ENCODE measurements at places on chromosomes 16 and 17. TPM values are rescaled to one million over a fixed set of nuclear protein-coding genes. Genes with fewer than 3 reads are reported as not detected.

DNA sequence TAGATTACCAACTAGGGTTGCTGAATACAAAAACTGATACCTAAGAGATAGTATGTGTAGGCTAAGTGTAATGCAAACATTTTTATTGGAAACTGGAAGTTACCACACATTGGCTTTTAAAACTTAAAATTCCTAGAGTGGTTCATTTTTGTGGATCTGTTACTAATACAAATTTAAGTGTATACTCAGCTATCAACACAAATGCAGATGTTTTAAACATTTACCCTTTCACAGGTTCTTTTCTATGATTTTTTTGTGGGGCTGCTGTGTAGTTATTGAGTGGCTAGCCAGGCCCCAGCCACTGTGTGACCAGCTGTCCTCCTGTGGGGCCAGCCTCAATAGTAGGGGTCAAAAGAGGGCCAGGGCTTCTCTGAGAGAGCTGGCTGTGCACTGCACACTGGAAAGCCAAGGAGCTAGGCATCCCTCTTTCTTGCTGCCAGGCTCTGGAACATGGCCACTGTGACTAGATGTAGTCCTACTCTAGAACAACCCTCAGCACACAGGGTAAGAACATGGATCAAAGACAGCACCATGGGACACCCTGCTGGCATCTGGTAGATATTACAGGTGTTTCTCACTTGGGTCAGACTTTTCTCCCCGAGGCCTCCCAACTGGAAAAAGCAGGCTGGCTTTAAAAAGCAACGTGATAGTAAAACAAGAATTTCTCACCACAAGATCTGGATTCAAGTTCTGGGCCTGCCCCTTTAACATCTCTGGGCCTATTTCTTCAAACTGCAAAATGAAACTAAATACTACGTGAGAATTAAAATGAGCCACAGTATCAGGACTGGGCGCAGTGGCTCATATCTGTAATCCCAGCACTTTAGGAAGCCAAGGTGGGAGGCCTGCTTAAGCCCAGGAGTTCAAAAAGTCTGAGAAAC lies 7.3 kb upstream of the VEZF1 start:
- H3K4me3 ChIP-seq: no peak overlapping the region
- DNase-seq: no peak
- H3K27ac ChIP-seq: peak overlapping the region; percentile 42
- peaks cover 4% of the 10 kb centered on the region for H3K36me3 ChIP-seq

DNA sequence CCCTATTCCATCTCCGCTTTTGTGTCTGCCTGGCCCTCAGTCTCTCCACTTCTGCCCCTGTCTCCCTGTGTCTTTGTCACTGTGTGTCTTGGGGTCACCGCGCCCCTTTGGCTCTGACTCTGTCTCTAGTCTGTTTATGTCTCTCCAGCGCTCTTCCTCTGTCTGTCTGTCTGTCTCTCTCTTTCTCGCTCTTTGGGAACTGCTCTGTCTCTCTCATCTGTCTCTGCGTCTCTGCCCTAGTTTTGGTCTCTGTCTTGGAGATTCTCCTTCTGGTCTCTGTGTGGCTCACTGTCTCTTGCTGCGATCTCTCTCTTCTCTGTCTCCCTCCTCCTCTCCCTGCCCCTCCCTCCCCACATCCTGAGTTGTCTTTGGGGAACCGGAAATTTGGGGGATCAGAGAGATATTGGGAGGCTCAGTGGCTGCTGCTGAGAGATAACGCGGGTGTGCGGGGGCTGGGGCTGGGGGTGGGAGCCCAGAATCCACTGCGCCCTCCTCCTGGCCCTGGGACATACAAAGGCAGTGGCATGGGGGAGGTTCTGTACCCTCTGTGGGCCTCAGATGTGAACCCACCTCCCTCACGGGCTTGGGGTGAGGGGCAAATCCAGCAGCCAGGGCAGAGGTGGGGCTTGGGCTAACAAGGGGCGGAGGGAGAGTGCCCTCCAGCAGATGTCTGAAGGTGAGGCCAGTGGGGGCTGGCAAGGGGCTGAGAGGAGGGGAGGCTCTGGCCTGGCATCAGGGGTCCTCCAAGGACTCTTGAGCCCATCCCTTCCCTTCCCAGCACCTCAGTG lies 24.4 kb downstream of the LAT start:
- no peak overlapping the region for H3K27ac ChIP-seq
- no peaks in the 10 kb centered on the region for H3K4me1 ChIP-seq
- no peaks in the 10 kb centered on the region for H3K36me3 ChIP-seq
- DNase-seq: no peak
- no peak overlapping the region for H3K4me3 ChIP-seq

GRCh38 chr16:84829168-84829965 lies 9.6 kb downstream of the CRISPLD2 start:
- H3K4me1 ChIP-seq: no peaks in the 10 kb centered on the region
- no peaks in the 10 kb centered on the region for H3K27me3 ChIP-seq
- no peaks in the 10 kb centered on the region for H3K36me3 ChIP-seq
- DNase-seq: no peak
- H3K27ac ChIP-seq: no peak overlapping the region
- H3K4me3 ChIP-seq: no peak overlapping the region

- no peak overlapping the region for H3K27ac ChIP-seq
- peaks cover 76% of the 10 kb centered on the region for H3K36me3 ChIP-seq
- H3K4me1 ChIP-seq: peaks cover 1% of the 10 kb centered on the region
Measured at GRCh38 chr17:21019976-21020586, 22.7 kb downstream of the USP22 start.

GRCh38 chr16:711548-712320 lies 3.2 kb upstream of the METRN start:
- peaks cover 16% of the 10 kb centered on the region for H3K4me1 ChIP-seq
- H3K4me3 ChIP-seq: no peak overlapping the region
- H3K27ac ChIP-seq: no peak overlapping the region
- peak; percentile 60 for DNase-seq

DNA sequence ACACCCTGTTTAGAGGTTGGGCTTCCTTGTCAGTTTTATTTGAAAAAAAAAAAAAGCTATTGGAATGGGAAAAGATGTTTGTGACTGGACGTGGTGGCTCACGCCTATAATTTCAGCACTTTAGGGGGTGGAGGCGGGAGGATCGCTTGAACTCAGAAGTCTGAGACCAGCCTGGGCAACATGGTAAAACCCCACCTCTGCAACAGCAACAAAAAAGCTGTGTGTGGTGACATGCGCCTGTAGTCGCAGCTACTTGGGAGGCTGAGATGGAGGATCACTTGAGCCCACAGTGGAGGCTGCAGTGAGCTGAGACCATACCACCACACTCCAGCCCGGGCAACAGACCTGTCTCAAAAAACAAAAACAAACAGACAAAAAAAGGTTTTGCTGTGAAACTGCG lies 66.1 kb upstream of the SIAH1 start:
- H3K27me3 ChIP-seq: no peaks in the 10 kb centered on the region
- H3K4me3 ChIP-seq: no peak overlapping the region
- no peaks in the 10 kb centered on the region for H3K4me1 ChIP-seq
- H3K36me3 ChIP-seq: no peaks in the 10 kb centered on the region

GRCh38 chr17:8806926-8807550 lies 7.9 kb upstream of the MFSD6L start:
- no peaks in the 10 kb centered on the region for H3K36me3 ChIP-seq
- no peak overlapping the region for H3K27ac ChIP-seq
- no peak for DNase-seq
- no peak overlapping the region for H3K4me3 ChIP-seq

DNA sequence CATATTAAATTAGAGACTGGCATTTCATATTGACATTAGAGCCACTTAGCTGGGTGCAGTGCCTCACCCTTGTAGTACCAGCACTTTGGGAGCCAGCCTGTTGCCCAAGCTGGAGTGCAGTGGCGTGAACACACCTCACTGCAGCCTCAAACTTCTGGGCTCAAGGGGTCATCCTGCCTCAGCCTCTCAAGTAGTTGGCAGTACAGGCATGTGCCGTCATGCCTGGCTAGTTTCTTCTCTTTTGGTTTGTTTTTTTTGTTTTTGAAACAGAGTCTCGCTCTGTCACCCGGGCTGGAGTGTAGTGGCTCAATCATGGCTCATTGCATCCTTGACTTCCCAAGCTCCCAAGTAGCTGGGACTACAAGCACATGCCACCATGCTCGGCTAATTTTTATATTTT lies 8.7 kb downstream of the PPM1E start:
- H3K27me3 ChIP-seq: no peaks in the 10 kb centered on the region
- no peaks in the 10 kb centered on the region for H3K4me1 ChIP-seq
- H3K36me3 ChIP-seq: no peaks in the 10 kb centered on the region
- peak; percentile 39 for DNase-seq
- no peak overlapping the region for H3K27ac ChIP-seq

Gene PDXDC1
- 113 TPM for total RNA-seq

Gene CD300LB
- 0.91 TPM for total RNA-seq

Gene MC1R
- 13.5 TPM for total RNA-seq

Gene RAB11FIP4
- total RNA-seq: 32.5 TPM

Data from kidney (tissue), 22 donors.